Stimulated activated CD4-positive, alpha-beta T cell treated with anti-CD3 and anti-CD28 coated beads, Interleukin-4, amount 100 ng/mL, for 24 hours (primary cell): ENCODE measurements at places on chromosomes 1 and 21.

- DNase-seq = no peak
These were observed 45.8 kb downstream of the DNAJC6 start for GRCh38 chr1:65355031-65355712.

DNA sequence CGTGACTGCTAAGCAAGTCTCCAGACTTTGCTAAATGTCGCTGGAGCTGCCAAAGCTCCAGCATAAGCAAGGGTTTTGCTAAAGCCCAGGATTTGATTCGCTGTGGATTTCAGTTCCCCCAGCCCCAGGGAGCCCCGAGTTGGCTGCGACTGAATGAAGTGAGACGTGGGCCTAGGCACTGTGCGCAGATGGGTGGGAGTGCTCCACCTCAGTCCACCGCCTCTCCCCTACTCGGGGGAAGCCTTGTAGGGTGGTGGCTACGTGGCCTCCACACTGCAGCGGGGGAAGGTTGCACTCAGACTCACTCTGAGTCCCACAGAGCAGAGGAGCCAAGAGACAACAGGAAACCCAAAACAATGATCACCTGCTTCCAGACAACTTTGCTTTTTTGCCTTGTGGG, 397.8 kb upstream of the VAMP3 start:
- no peak for DNase-seq

GRCh38 chr1:5911157-5911556, 81.1 kb downstream of the NPHP4 start:
- DNase-seq = no peak

DNA sequence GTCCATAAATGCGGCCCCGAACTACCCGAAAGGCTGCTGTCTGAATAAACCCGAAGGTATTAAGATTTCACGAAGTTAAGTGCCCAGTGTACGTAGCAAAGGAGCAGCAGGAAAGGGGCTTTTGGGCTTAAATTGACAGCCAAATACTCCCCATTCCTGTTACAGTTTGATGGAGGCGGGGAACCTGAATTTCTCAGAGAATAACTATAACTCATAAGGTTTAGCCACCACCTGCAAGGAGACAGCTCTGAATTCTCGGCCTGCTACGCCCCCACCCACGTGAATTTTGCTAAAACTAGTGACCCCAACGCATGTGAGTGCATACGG, 5.2 kb downstream of the GFI1 start:
- no peak for DNase-seq

DNA sequence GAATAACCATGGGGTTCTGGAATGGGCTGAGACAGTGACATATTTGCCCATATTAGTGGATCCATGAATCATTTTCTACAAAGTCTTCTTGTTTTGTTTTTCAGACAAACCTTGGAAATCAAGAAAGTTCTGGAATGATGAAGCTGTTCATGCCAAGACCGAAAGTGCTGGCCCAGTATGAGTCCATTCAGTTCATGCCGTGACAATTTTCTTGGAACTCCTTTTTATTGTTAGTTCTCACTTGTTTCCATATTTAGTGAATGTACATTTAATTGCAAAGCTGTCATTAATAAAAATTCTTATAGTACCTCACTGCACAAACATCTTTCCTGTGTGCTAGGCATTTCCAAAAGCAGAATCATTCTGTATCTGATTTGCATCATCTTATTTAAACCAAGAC, 100.6 kb upstream of the KCNJ15 start:
- DNase-seq = no peak

DNA sequence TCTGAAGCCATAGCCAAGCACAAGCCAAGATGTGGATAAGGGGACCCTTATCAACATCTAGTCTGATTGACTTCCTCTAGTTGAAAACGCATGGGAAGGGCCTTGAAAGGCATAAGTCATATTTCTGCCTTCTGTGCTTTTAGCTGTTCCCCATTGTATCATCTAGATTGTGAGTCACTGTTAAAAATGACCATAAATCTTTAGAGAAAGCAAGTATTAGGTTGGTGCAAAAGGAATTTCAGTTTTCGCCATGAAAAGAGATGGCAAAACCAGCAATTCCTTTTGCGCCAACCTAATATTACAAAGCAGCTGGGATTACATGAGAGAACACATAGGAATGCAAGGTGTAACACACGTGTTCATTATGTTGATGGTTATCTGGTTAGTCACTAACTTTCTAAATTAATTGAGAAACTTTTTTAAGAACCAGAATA, 63.6 kb downstream of the CLIC6 start:
- no peak for DNase-seq
